Fibroblast of skin of abdomen (primary cell): ENCODE measurements at places on chromosomes 7 and 10.

- no peak for DNase-seq
Observed at GRCh38 chr10:34850036-34850435, 34.9 kb upstream of the PARD3 start.

GRCh38 chr10:124325998-124326636 is 92.6 kb downstream of the OAT start:
- no peak for DNase-seq

DNA sequence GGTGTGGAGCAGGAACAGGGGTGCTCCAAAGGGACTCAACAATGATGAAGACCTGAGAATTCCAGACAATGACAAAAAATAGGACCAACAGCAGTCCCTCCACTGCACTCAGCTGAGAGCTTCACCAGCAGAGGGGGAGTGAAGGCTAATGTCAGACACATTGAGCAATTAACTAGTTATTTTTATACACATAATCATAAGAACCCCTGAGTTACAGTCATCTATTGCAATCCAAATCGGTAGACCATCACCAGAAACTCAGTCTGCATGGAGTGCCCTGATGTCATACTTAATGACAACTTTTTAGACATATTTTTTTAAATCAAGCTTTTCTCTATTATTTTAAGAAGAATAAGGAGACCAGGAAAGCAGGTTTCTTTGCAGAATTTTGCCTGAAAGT is 30.6 kb upstream of the IKZF1 start:
- no peak for DNase-seq

DNA sequence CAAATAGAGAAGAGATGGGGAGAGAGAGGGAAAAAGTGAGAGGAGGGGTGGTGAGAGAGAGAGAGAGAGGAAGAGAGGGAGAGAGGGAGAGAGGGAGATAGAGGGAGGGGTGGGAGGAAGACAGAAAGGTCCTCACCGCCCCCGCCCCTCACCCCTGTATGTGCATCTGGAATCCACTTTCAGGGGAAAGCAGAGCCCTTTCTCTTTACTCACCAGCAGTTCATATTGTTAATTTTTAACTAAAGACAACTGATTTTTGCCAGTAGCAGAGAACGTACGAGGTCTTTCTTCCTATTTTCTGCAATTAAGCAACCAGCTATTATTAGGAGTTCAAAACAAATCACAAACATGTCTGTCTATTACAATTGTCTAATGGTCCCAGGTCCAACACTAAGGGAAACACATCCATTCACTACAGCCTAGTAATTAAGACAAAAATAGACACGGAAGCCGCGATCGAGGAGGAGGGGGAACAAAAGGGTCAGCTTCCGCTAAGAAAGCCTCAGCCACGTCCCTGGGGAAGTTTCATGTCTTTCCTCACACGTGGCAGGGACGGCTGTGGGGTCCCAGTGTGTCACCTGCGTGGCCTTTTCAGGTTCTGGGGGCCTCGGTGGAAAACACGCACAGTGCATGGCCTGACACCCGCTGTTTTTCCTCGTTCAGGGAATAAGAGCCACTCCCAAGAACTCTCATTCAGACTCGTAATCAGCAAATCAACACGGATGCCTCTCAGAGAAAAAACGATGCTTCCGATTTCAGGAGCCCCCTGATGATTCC is 572.0 kb downstream of the PTPRN2 start:
- DNase-seq = no peak

DNA sequence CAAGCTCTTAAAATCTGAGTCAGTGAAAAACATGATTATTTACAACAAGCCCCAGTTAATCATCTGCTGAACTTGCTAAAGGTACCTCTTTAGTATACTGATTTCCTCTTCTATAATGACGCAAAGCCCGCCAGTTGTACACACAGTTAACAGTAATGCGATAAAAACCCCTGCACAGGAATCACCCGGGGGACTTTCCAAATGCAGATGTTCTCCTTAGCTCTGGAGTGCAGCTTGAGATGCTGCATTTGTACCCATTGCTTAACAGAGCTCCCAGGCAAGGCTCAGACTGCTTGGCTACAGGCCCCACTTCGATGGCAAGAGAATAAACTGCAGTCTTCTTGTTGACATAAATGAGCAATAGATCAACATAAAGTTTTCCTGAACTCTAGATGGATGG is 279.6 kb upstream of the HGF start:
- no peak for DNase-seq

DNA sequence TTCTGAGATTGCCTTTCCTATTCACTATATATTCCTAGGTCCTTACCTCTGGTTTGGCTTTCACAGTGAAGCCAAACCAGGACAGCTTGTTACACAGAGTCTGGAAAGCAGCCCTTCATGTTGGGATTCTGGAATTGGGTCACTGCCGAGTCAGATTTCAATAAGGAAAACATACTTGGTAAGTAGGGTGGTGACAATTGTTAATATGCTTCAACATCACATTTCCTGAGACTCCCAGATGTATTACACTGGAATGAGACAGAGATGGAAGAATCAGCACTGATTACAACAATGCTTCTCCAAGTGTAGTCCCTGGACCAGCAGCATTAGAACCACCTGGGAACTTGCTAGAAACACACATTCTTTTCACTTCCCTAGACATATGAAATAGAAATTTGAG is 268.9 kb upstream of the SEMA3C start:
- no peak for DNase-seq

- DNase-seq = no peak
Observed at GRCh38 chr10:119538632-119539358, 3.7 kb downstream of the RGS10 start.

- DNase-seq = peak; percentile 41
Observed at GRCh38 chr7:151565541-151565940, 45.8 kb upstream of the RHEB start.

DNA sequence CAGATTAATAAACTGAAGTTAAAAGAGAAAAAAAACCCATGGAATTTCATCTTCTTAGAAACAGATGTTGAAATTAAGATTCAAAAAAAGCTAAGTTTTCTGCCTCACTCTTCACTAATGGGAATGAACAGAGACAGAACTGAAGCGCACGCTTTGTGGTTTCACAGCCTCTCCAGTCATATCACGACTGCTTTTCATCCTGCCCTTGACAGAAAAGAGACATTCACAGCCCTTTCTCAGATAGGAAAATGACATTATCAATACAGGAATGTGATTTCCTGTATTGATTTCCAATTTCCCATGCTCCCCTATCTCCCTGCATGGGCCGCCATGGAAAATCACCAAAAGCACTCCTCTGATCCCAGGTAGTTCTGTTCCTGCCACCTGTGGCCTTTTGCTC is 108.2 kb downstream of the PFKFB3 start:
- DNase-seq = no peak

GRCh38 chr7:133696056-133696455 is 431.1 kb upstream of the LRGUK start:
- no peak for DNase-seq

DNA sequence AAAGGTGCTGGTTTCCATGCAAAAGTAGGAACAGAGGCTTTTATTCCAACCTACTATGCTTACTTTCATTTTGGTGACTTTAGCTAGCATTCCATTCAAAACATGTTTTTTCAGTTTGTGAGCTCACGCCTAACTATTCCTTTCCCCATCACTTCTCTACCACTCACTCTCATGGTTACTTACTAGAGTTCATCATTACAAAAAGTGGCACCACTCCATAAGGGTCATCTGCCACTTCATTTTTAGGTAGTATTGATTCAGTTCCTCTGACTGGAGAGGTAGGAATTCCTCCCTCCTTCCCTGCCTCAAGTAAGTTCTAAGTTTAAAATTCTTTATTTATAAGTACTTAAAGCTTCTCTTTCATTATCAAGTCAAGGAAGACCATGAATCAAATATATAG is 543.1 kb downstream of the HTR7 start:
- DNase-seq = peak; percentile 13

DNA sequence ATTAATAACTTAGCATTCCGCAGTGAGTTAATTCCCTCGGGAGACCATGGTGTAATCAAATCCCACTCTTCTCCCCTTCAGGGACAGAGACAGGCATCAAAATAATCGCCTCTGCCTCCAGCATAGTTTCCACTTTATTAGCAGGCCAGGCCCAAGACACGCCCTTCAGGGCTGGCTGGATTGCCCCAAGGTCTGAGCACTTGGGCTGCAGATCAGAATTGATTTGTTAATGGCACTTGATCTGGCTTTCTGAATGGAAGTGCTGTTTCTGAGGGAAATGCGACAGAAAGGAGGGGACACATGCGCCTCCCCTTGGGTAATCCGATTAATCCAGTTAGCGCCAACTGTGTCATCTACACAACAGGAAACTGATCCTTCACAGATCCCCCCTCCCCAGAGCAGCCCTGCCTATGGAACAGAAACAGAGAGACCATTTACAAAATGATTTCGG is 15.6 kb downstream of the CHAT start:
- no peak for DNase-seq

GRCh38 chr7:74306730-74307469 is 17.7 kb downstream of the CLIP2 start:
- DNase-seq = peak; percentile 76

GRCh38 chr7:79182283-79182682 is 271.2 kb downstream of the MAGI2 start:
- DNase-seq = peak; percentile 88

DNA sequence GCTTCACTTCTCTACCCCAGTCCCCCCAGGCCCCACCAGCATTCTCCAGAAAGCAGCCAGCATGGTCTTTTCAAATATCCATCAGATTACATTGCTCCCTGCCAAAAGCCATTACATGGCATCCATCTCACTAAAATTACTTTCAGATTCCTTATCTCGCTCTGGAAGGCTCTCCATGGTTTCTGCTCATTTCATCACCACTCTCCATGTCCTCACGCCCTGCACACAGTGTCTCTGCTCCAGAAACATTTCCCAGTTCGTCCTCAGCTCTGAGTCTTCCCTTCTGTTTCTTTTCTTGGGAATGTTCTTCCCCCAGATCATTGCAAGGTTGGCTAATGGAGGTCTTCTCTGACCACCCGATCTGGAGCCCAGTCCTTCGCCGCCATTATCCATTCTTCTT is 499.1 kb downstream of the KCNMA1 start:
- peak; percentile 12 for DNase-seq
